ENCODE measurements at places on chromosomes 3 and 15.

DNA sequence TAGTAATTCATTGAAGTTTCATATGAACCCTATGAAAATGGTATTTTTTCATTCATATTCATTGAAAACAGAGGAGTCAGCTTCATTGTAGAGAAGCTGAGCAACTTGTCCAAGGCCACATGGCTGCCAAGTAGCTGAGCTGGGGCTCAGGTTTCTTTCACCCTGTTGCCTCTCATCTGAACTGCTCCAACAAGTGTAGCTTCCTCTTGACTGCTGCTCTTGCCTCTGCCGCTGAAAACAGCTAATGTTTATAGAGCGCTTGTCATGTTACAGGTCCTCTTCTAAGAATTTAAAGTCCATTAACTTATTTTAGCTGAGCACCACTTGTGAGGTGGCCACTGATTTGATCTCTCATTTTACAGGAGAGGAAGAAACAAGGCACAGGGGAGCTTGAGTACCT, 81.1 kb downstream of the PDCD6IP start:
- DNase-seq: no peak

DNA sequence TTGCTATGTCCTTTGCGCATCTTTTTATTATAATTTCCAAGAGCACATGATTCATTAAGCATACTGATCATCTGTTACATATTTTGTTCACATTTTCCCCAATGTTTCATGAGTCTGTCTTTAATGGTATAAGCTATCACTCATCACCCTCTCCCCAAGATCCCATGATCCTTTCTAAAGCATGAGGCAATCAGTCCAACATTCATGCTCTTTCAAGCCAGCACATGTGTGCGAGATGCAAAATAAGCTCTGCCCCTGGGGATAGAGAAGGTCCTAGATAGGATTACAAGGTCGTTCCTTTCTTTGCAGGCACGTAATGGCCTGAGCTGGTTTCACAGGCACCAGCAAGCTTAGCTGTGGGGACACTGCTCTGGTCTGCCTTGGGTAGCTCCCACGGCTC, 32.2 kb upstream of the B3GNT5 start:
- no peak for DNase-seq

GRCh38 chr3:171458071-171458863, 1.9 kb downstream of the TNIK start:
- peak; percentile 60 for DNase-seq

GRCh38 chr15:96054621-96055020, 275.9 kb upstream of the NR2F2 start:
- DNase-seq: no peak

DNA sequence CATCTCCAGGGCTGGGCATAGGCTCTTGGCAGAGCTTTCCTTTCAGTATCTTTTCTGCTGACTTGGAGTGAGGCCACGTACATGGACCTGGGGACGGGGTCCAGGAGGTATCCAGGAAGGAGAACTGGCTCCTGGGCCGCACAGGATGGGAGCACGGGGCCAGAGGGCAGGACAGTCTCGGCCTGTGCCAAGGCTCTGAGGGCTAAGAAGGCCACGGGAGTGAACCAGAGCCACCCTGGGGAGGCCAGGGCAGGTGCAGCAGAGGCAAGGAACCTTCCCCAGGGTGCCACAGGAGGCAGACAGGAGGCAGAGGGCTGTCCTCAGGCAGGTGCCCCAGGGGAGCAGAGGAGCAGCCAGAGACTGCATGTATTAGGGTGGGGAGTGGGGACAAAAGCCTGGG, 50.3 kb downstream of the PLXNA1 start:
- DNase-seq: no peak

- DNase-seq: no peak
Measured at GRCh38 chr3:79286882-79287281, 480.9 kb downstream of the ROBO1 start.

- no peak for DNase-seq
Measured at GRCh38 chr3:135556174-135556573, 409.4 kb upstream of the PPP2R3A start.

DNA sequence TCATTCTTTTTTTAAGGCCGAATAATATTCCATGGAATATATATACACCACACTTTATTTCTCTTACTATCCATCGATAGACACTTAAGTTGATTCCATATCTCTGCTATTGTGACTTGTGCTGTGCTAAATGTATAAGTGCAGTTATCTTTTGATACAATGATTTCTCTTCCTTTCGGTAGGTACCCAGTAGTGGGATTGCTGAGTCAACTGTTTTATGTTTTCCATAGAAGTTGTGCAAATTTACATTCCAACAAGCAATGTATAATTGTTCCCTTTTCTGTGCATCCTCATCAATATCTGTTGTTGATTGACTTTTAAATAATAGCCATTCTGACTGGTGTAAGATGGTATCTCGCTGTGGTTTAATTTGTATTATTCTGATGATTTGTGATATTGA, 81.0 kb downstream of the STXBP5L start:
- DNase-seq: no peak
